Activated naive CD4-positive, alpha-beta T cell treated with anti-CD3 and anti-CD28 coated beads, Interleukin-2, amount 50 U/mL, for 72 hours (primary cell): ENCODE measurements at places on chromosomes 5 and 9.

- DNase-seq: no peak
Observed at GRCh38 chr5:16854351-16854750, 81.7 kb downstream of the MYO10 start.

- DNase-seq: no peak
Observed at GRCh38 chr5:115330830-115331229, 34.4 kb upstream of the CCDC112 start.

DNA sequence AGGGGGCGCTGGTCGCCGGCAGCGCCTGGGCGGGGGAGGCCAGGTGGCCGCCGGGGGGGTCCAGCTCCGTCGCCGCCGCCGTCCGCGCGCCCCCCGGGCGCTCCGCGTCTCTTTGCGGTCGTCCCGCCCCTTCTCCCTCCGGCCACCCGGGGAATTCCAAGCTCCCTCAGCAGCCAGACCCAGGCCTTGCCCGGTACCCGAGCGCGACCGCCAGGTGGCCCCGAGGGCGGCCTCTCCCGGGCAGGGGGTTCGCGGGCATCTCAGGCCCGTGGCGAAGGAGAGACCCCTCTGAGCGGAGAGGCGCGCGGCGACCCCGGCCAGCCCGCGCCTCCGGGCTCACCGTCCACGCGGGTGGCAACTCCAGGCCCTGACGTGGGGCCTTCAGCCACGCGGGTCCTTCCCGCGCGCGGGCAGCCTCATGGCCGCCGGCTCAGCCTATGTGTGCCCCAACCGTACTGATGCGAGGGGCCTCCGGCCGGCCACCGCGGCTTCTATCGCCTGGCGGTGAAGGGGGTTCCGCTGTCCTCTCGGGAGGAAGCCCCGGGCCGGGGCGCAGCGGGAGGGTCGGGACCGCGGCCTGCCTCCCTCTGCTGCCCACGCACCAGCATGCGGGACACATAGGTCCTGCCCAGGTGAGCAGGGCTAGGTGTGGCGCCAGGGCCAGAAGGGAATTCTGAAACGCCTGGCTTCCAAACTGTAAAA lies 529 bp upstream of the NRARP start:
- DNase-seq: no peak

- no peak for DNase-seq
Observed at GRCh38 chr5:115510145-115510645, 34.4 kb downstream of the FEM1C start.
